ENCODE measurements at places on chromosomes 7 and 10.

DNA sequence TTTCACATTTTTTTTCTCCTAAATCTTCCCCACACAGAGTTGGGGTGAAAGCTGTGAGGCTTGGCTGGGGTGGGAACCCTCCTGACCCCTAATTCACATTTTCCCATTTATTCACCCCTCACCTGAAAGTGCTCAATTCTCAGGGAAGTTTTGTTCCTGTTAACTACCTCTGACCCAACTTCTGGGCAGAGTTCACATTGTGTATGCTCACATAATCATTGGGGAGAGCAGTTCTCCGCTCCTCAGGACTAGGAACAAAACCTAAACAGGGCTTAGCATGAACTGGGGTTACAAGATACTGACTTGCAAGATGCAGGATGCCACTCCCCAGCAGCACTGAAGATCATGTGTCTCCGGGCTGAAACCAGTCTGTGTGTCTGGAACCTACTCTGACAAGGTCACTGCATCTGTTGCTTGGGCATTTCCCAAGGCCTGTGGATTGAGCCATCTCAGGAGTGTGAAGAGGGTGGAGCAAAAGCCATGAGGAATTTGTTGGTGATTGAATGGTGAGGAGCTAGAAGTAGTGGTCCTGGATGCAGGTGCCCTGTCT, 258.1 kb upstream of the IGFBP3 start:
- DNase-seq, result no peak

- no peak for DNase-seq
Measured at GRCh38 chr10:113086282-113086681, 136.2 kb downstream of the TCF7L2 start.

DNA sequence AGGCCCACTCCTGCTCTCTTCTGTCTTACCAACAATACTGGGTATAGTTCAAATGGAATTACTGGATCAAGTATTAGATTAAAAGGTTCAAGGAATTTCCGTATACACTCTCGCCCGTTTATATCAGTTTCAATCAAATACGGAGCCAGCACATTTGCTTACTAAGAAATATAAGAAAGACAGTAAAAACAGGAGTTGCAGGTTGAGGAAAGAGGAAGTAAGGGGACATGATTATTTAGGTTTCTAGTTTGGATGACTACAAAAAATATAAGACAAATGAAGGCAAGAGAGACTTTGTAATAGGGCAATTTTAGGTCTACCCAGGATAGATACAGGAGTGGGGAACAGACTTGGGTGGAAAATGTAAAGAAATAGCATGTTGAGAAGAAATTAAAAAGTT, 109.9 kb upstream of the ABI1 start:
- DNase-seq, result no peak

DNA sequence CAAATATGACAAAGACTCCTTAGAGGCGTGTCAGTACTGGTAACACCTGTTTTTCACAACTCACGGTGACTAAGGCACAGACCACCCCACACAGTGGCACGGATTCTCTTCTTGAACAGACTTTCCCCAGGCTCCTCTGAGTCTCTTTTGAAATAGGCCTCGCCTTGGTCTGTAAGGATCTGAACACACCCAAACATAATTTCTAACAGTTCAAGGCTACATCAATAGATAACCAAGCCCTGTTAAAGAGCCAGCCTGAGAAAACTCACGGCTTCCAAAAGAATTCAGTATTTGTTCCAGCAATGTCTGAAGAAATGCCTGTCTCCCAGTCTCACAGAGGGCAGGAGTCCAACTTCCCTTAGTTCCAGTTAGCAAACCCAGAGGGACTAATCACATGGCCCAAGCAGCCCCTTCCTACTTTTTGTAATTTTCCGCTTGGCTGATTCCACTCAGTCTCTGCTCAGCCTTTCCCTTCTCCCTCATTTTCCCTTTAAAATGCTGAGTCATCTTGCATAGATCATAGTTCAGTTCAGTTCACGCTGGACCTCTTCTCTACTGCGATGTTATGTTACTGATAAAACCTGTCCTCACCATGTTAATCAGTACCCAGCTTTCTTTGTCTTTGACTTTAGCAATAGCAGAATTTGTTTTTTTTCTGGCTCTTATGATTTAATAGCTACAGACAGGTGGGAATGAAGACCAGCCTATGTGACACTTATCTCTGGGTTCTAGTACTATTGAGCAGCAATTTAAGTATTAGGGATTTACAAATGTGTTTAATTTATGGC, 22.6 kb upstream of the AKR1C3 start:
- DNase-seq, result no peak

- no peak for DNase-seq
Measured at GRCh38 chr7:36192053-36192824, 39.2 kb downstream of the EEPD1 start.

DNA sequence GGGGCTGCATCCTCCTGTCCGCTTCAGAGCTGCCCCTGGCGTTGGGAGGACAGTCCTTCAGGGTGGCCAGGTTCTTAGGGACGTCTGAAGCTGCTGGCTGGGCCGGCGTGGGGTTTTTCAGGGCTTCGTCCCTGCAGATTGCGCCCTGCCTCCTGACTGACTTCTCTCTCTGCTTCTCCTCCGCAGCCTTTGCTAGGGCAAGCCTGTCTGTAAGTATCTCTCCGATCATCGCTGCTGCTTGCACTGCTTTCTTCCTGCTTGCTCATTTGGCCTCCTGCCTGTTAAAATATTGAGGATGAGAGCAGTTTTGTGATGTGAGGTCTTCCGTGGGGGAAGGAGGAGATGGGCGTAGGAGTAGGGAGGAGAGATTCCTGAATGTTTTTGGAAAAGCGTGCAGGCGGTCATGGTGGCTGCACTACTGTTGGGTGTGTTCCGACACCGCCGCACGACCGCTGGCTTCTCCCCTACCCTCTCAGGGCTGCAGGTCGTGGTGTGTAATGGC, 25.3 kb downstream of the PFKFB3 start:
- no peak for DNase-seq

DNA sequence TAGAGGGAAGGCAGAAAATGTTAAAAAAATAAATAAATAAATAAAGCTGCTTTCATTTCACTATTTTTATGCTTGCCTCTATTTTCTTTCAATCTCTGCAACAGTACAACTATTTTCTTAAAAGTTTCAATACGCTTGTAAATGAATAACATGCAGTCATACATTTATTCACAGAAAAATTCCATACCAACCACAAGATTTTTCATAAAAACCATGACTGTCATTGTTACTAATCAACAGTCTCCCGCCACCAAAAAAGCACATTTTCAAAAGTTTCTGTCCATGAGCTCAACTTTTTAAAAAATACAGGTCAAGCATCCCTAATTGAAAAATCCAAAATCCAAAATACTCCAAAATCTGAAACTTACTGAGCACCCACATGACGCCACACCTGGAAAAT, 5.3 kb downstream of the PARD3 start:
- DNase-seq, result no peak

DNA sequence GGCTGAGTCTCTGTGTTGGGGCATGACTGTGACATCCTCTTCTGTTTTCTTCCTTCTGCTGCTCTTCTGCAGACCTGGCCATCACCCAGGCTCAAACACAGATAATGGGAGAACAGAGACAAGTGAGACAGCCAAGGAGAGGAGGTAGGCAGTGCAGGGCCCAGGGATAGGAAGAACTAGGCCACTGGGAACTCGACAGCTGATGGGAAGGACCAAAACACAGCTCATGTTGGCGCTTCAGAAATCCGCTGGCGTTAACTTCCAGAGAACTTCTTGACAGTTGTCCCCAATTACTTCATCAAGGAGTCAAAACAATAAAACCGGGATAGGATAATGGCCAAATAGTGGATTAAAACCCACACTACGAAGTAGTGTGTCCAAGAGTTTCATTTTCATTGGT, 97.0 kb upstream of the PALS2 start:
- no peak for DNase-seq

- DNase-seq, result no peak
Measured at GRCh38 chr10:73588656-73589055, 2.5 kb downstream of the USP54 start.

GRCh38 chr7:130144312-130145171, 60.7 kb downstream of the TMEM209 start:
- no peak for DNase-seq

GRCh38 chr10:59753267-59753666, at the start of gene MRLN:
Gene MRLN (minus strand): TSS chr10:59753455.
- no peak for DNase-seq

- no peak for DNase-seq
Measured at GRCh38 chr10:12228851-12229250, 32.9 kb downstream of the CDC123 start.

DNA sequence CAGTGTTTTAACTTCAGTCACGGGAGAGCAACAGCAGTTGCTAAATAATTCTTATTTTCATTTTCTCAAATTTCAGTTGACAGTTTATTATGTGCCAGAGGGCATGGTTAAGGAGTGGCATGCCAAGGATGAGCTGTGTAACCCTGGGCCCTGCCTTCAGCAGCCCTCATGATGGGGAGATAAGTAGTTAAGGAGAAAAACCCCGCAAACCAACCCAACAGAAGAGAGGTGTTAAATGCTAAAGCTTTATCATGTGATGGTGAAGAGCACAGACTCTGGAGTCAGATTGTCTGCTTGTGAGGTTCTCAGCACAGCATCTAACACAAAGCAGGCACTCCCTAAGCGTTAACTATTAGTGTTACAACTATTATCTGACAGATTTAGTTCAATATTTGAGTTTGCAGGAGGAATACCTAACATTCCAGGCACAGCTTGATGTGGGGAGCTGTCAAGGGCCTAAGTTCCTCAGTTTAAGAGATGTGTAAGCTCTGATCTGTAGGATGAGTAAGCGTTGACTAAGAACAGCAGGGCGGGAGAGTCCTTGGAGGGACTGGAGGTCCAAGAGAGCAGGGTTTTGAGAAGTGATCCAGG, 29.6 kb downstream of the STAM start:
- no peak for DNase-seq

DNA sequence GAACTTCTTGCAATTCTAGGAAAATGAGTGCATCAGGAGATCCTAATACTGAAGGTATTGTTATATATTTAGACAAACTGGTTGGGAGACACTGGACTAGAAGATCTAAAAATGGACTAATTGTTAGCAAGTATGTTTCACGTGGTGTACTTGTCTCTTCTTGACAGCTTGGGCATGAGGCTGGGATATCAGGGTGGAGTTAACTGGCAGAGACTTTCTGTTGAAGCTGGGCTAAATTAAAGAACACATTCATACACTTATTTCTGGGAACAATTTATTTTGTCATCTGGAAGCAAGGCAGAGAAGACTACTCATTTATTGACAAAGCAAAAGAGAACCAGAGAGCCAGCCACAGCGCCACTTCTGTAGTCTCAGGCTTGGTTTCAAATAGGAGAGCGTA, 25.9 kb downstream of the TYW1 start:
- DNase-seq, result no peak
